Stimulated activated CD4-positive, alpha-beta T cell treated with anti-CD3 and anti-CD28 coated beads, Interleukin-12 subunit alpha, Interleukin-12 subunit beta, amount 100 ng/mL, for 4 hours (primary cell): ENCODE measurements at places on chromosomes 4 and X.

DNA sequence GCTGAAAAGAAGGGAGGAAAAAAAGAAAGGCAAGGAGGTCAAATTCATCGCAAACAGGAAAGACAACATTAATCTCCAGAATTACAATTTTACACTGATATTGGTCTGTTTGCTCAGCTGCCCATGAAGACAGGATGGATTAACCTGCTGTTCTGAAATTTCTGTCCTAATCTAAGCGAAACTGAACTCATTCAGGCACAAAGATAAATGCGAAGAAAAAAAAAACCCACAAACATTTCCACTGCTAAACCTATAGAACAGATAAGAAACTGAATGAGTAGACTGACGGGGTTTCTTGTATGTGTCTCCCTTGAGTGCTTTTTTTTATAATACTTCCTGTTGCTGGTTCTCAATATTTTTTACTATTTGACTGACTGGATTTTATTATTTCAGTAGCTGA lies 251.8 kb upstream of the FTHL17 start:
- DNase-seq, result no peak

GRCh38 chrX:39693298-39693697 lies 404.5 kb downstream of the BCOR start:
- no peak for DNase-seq

- no peak for DNase-seq
Observed at GRCh38 chr4:114839986-114840385, 241.4 kb downstream of the UGT8 start.

DNA sequence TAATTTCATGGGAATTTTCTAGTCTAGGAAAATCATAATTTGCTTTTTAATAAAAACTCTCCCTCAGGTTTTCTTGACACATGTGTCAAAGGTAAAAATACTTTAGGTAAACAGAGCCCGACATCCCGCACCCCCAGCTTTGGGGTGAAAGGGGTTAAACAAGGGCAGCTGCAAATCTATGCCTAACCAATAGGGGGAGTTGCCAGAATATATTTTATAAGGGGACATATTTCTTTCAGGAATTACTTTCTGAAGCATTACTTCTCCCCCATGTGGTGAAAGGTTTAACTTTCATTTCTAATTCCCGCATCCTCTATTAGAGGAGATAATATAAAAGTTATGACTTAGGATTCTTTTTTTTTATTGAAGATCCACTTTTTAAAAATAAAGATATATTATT lies 53.9 kb upstream of the HEPH start:
- peak; percentile 1 for DNase-seq

GRCh38 chr4:7827566-7827965 lies 112.1 kb downstream of the AFAP1 start:
- DNase-seq, result no peak

DNA sequence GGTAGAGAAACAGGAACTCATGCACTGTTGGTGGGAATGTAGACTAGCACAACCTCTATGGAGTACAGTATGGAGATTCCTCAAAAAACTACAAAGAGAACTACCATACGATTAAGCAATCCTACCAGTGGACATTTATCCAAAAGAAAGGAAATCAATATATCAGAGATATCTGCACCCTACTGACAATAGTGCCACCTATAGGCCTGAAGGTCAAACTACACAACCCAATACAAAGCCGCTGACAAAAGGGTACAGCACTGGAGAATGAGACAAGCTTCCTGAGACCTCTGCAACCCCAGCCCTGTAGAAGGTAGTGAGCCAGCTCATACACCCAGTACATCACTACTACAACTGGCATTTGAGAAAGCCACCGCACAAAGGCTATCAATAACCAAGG lies 67.1 kb downstream of the CBR4 start:
- no peak for DNase-seq

DNA sequence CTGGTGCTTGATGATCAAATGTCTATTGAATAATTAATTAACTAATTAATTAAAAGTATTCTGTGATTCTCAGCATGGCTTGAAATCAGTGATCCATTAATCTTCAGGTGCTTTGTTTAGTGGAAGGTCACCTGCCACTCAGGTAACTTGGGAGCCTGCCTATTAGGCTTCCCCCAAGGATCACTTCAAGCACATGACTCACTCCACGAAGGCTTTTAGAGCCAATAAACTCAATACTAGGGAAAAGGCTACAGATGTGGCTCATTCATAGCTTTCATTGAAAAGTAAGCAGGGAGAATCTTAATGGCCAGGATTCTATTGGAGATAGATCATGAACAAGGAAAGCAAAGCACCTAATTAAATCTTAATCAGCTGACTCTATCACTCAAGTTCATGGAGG lies 21.3 kb downstream of the AREG start:
- DNase-seq, result no peak

GRCh38 chr4:87014284-87014782 lies 79.5 kb downstream of the AFF1 start:
- no peak for DNase-seq

DNA sequence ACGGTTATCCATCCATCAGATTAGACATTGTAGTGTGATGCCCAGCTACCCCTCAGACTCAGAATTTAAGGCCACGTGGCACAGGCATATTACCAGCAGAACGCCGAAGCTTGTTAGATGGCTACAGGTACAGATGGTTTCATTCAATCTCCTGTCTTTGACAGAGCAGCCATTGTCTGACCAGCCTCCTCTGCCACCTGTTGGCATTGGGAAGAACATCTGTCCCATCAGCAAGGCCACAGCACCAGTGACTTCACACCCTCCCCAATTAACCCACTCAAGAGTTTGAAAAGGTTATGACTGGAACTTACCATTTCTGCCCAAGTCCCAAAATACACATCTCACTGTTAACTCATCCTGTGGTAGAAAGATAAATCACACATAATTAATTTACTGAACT lies 22.0 kb upstream of the PHKA2 start:
- DNase-seq, result no peak

DNA sequence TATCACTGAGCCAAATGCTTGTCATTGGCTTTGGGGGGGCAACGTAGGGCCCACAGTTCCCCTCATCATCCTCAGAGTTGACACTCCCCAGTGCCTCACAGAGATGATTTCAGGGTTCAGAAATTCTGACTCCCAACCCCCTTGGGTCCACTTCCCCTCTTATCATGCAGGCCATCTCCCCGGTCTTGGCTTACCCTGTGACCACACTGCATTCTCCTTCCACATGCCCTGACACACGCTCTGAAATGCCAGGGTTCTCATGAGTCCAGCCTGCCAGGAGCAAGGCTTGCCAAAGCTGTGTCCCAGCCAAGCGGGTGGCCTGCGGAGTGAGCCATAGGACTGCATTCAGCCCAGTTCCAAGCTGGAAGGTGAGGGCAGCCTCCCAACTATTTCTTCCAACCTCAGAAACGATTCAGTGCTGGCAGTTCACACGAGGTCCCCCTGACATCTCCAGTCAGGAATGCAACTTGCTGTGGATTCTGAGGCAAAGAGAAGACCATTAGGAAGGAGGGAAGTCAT lies 101.2 kb downstream of the SMIM20 start:
- DNase-seq, result no peak

GRCh38 chr4:140575489-140575888 lies 6.7 kb upstream of the UCP1 start:
- DNase-seq, result no peak

DNA sequence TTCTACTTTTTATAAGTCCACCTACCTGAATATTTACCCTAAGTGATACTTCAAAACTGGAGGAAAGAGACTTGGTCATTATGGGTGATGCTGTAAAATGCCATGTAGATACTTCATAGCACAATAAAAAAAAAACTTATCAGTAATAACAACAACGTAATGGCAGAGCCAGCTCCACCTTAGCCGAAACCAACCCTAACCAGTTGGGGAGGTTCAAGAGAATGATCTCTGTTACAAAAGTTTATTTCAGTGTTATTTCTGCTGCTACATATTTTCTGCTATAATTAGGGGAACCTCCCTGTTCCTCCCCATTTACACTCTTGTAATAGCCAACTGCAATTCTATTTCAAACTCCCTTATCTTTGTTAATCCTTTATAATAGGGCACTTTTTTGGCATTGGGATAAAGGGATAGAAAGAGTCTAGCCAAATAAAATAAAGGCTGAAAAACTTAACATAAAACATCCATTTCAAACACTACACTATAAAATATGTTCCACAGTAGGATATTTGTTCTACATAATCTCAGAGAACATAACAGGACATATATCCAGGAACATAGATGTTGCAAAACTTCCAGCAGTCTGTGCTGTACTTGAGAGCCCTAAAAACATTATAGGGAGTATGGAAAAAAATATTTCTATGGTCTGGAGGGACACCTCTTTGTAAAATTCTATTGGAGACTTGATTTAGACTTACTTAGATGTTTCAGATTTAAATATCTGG lies 138.7 kb upstream of the POF1B start:
- no peak for DNase-seq

DNA sequence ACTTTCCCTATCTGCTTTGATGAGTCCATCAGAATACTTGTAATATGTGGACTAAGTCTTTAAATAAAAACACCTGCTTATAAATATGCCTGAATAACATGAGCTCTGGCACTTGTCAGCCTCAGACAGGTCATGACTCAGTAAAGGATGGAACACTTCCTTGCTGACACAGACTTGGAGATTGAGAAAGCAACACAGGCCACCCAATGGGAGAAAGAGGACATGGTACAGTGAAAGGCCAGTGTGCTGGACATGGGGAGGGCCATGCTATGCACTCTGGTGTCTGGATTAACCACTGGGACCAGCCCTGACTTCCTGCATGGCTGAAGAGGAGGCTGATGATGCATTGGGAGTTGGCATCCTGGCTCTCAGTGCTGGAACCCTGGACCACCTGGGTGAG lies 149.5 kb downstream of the DHRSX start:
- no peak for DNase-seq

GRCh38 chr4:2634014-2634413 lies 97.6 kb downstream of the FAM193A start:
- DNase-seq, result no peak

DNA sequence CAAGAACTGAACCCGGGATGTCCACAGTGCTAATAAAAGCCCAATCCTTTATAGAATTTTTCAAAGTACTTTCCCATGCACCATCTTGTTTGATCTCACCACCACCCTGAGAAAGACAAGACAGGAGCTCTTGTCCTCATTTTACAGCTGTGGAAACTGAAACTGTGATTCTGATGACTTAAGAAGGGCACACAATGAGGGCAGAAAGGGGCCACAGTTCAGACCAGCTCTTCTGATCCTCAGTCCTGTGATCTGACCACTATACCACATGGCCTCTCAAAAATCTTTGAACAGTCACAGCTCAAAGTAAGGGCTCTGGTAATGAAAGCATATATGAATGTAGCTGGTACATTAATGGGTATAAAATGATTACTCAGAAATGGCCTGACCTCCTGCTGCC lies 127.3 kb upstream of the CPEB2 start:
- no peak for DNase-seq

DNA sequence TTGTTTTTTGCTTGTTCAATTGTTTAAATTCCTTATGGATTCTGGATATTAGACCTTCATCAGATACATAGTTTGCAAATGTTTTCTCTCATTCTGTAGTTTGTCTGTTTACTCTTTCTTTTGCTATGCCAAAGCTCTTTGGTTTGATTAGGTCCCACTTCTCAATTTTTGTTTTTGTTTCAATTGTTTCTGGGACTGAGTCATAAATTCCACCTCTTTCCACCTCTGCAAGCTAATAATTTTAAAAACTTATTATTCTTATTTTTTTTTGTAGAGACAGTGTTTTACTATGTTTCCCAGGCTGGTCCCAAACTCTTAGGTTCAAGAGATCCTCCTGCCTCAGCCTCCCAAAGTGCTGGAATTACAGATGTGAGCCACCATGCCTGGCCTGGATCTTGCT lies 226.8 kb upstream of the GPRIN3 start:
- no peak for DNase-seq

DNA sequence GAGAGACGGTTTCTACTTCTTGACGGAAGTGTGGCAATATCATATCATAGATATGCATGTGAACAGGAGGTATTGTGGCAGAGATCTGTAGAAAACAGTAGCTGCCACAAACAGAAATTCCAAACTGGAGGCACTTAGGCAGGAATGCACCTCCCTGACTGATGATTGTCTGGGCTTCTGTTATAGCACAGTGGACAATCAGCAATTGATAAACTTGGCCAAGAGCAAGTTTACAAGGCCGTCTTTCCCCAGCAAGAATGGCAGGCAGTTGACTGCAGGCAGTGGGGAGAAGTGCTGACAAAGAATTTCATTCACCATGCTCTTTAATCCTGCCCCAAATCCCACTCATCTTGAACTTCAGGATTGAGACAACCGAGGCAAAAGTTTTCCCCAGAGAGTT lies 114.4 kb upstream of the STOX2 start:
- DNase-seq, result no peak

- DNase-seq, result no peak
Observed at GRCh38 chrX:123884809-123885408, 25.1 kb downstream of the XIAP start.

- DNase-seq, result no peak
Observed at GRCh38 chrX:330726-331150, 12.1 kb upstream of the GTPBP6 start.
